ENCODE measurements at places on chromosomes 7 and 10.

DNA sequence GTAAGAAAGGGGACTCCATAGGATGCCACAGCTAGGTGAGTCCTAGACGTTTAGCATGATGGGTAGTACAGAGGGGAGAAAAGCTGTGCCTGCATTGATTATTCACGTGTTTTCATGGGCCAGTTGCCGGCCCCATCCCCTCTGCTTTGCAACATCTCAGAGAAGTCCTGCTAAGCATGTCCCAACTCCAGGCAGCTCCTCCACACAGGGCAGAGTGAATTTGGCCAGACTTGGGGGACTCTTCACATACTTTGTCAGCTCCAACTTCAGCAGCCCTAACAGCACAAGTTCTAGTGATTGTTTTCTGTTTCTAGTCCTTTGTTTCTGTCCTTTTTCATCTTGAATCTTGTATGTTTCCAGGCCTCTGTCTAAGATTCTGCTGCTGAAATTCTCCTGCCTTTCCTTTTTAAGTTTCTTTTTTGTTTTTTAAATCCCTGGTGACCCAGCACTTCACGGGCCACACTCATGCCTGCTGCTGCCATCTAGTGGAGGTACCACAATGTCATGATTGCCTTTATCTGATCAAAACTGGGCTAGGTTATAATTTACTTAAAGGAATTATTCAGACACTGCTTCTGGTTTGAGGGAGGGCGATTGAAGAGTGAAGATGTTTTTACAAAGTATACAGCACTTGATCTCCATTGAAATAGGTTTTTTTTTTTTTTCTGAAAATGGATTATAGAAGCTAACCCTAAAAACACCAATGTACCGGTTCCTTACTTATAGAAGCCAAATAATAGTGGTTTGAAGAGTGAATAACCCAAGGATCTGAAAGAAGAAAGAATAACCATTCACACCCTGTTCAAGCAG is 276.9 kb downstream of the CSTF2T start:
- no peak for DNase-seq

- DNase-seq, result no peak
Measured at GRCh38 chr7:13743226-13743625, 246.2 kb downstream of the ETV1 start.

DNA sequence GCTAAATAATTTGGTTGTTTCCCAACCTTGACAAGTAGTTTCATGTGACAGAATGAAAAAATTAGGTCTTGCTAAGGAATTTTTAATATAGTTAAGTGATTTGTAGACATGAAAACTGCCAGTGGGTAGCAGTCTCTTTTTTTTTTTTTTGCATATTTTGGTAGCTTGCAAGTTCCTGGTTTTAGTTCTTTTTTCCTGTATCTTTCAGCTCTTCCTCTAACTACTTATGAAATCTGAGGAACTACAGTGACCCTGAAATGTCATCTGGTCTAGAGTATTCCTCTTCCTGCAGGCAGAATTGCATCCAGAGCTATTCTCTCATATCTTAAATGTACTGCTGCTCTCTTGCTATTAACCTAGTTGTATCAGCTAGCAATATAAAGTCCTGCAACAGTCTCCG is 160.4 kb downstream of the HDAC9 start:
- no peak for DNase-seq

- DNase-seq, result no peak
Measured at GRCh38 chr10:91108820-91109219, 111.6 kb upstream of the PCGF5 start.

- DNase-seq, result no peak
Measured at GRCh38 chr10:80590585-80591125, 53.0 kb downstream of the SH2D4B start.

DNA sequence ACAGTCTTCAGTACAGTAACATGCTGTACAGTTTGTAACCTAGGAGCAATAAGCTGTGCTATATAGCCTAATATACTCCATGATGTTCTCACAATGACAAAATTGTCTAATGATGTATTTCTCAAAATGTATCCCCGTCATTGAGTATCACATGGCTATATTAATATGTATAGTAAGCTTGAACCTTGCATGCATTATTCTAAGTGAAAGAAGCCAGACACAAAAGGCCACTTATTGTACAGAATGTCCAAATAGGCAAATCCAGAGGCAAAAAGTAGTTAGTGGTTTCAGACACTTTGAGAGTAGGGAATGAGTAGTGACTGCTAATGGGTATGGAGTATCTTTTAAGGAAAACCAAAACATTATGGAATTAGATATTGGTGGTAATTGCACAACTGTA is 545.1 kb downstream of the ATRNL1 start:
- no peak for DNase-seq

Measured in stimulated activated CD8-positive, alpha-beta memory T cell treated with anti-CD3 and anti-CD28 coated beads, Interleukin-2, amount 100 ng/mL, for 1 hour (primary cell).